CD4-positive, alpha-beta T cell treated with Interleukin-21 for 1 hour (primary cell): ENCODE measurements at places on chromosomes 16 and 17.

GRCh38 chr16:425740-426114, 278 bp downstream of the RAB11FIP3 start:
- DNase-seq = no peak

DNA sequence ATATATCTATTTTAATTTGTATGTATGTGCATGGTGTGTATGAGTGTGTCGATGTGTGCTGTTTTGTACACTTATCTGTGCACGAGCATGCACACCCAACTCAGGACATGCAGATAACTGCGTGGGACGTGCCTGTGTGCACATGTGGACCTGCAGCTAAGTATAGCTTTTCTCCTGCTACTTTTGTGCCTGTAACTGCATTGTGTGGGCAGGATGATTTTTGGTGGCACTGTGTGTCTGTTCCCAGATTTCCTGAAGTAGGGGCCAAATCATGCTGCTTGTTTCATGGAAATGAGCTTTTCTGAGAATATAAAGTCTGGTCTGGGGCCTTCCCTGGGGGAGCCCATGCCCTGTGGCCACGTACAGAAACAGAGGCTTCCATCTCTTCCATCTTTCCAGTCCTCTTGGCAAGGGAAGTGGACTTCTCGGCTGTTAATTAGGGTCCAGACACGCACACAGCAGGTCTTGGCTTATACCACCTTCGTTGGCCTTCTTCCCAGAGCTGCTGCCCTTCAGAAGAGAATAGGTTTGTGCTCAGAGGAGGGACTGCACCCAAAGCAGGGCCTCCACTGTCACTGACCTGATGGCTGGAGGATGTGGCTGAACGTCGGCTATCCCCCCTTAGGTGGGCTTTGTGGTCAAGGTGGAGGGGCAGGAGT, 30.2 kb downstream of the SPNS3 start:
- no peak for DNase-seq

DNA sequence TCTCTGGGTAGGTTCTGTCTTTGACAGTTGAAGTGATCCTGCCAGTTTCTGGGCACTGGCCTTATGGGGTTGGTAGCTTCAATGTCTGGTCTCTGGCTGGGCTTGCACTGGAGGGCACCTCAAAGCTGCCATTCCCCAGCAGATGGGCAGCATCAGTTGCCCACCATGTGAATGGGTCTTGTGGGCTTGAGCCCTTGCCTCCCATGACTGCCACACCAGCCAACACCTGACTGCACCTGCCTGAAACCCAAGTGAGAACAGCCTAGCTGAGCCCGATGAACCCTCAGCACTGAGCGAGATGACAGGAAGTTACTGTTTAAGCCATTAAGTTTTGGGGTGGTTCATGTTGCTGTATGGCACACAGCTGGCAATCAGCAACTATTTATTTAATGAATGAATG, 69.1 kb upstream of the AXIN2 start:
- DNase-seq = no peak

DNA sequence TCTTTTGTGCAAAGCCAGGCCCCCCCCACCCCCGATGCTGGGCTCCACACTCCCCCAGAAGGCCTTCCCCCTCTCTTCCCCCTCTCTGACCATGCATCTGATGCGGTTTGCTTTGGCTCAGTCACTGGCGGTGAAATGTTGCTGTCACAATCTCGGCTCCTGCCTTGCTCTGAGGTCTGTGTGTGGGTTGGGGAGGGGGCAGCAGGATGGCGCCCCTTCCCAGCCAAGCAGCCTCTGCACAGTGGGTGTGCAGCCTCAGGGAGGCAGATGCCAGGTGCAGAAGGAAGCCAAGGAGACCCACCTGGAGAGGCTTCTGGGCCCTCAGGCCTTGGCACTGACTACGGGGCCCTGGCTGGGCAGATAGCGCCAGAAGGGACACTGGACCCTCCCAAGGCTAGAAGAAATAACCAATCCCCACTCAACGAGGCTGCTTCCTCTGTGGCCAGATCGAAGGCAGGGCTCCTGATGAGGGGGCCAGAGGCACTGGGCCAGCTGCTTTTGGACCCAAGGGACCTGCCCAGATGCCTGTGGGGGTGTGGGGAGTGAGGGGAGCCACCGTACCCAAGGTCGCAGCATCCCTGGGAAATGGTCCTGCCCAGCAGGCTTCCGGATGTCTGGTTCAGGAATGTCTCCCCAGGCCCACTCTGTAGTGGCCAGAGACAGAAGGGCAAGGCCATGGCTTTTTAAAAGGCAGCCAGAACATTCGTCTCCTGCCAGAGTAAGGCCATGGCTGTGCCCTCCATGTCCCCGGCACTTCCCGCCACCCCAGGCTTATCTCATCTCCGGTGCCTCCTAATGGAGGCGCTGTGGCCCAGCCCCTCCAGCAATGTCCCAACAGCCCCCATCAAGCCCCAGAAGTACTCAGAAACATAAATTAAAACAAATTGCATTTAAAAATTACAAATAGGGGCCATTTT, 43.4 kb upstream of the SLC38A10 start:
- no peak for DNase-seq

GRCh38 chr17:10737168-10737622, 7.4 kb upstream of the TMEM220 start:
- peak; percentile 39 for DNase-seq

DNA sequence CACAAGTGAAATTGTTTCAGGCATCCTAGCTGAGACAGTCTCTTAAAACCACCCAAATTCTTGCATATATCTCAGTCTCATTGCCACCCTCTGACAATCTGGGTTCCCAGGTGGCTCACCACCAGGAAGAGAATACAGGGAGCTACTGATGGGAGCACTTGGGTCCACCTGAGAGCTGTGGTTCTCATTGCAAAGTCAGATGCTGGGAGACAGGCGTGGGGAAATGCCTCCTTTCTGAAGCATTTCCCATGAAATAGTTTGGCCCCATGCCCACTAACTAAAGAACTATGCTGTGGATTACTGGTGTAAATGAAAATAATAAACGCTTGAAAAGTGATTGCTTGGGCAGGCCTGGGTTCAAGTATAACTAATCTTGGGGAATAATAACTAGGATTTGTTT, 70.3 kb downstream of the CMC2 start:
- no peak for DNase-seq

GRCh38 chr17:77417575-77417974, 276.8 kb downstream of the SEC14L1 start:
- DNase-seq = no peak

GRCh38 chr17:67160791-67161190, 84.2 kb downstream of the HELZ start:
- no peak for DNase-seq
